Stimulated activated CD4-positive, alpha-beta T cell treated with anti-CD3 and anti-CD28 coated beads, Interleukin-4, amount 100 ng/mL, for 1 hour (primary cell): ENCODE measurements at places on chromosomes 2 and 18.
A peak's percentile ranks its signal among the peaks of the same experiment; 100 is the strongest.

DNA sequence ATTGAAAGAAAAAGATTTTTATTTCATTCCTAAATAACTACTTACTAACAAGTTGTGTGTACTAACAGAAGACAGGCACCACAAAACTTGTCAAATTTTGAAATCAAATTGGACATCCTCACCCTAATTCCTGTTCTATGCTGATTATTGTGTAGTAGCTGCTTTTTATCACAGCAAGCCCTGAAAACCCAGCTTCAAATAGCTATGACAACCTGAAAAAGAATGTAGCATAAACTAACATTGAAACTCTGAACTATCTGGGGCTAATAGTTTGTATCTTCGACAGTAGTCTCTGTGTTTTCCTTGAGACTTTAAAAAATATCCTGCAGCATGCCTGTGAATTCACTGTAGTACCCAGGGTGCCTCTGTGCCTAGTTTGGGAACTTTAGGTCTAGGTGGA is 122.6 kb downstream of the WDPCP start:
- no peak for DNase-seq

DNA sequence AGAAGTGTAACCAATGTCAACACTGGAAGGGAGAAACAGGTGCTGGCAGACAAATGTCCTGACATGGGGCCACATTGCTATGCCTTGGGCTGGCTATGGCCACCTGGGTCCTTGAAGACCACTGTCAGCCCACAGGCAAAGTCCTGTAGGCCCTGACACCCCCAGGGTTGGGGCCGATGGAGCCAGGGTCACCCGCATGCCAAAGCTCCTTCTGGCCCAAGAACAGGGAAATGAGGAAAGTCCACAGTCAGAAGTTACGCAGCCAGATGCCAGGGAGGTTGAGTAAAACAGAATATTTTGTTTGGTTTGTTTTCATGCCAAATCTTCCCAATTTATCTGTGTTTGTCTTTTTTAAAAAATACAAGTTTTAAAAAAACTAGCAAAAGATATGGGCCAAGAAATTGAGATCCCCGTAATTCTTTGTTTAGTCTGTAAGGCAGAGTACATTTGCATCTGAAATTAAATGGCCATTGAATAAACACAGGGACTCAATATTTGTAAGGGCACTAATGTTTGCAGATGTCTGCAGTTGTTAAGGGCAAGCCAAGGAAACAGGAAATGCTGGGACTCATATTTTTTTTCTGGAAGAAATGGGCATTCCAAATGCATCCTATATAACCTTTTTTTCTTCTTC is 186.4 kb downstream of the FAM210A start:
- no peak for DNase-seq

- no peak for DNase-seq
Measured at GRCh38 chr2:155080373-155080772, 381.9 kb downstream of the KCNJ3 start.

DNA sequence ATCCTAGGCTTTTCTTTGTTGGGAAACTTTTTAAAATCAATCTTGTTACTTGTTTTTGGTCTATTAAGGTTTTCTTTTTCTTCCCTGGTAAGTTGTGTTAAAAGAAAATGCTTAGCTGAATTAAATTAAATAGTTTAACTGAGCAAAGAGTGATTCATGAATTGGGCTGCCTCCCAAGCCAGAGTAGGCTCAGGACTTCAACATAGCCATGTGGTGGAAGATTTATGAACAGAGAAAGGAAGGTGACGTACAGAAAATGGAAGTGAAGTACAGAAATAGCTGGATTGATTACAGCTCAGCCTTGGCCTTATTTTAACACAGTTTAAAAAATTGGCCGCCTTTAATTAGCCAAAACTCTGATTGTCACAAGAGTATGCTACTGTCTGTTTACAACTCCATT is 27.9 kb upstream of the GALNT5 start:
- DNase-seq: no peak

GRCh38 chr18:68035774-68036522 is 519.4 kb upstream of the DSEL start:
- DNase-seq: no peak

DNA sequence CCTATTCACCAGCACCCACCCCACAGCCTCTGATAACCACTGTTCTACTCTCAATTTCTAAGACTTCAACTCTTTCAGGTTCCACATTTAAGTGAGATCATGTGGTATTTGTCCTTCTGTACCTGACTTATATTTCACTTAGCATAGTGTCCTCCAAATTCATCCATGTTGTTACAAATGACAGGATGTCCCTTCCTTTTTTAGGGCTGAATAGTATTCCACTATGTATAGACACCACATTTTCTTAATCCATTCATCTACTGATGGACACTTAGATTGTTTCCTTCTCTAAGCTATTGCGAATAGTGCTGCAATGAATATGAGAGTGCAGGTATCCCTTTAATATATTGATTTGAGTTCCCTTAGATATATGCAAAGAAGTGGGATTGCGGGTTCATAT is 100.1 kb downstream of the EVA1A start:
- no peak for DNase-seq

- DNase-seq: no peak
Measured at GRCh38 chr2:109164739-109165221, 35.8 kb downstream of the SH3RF3 start.

- no peak for DNase-seq
Measured at GRCh38 chr2:118987886-118988285, 45.9 kb downstream of the MARCO start.

DNA sequence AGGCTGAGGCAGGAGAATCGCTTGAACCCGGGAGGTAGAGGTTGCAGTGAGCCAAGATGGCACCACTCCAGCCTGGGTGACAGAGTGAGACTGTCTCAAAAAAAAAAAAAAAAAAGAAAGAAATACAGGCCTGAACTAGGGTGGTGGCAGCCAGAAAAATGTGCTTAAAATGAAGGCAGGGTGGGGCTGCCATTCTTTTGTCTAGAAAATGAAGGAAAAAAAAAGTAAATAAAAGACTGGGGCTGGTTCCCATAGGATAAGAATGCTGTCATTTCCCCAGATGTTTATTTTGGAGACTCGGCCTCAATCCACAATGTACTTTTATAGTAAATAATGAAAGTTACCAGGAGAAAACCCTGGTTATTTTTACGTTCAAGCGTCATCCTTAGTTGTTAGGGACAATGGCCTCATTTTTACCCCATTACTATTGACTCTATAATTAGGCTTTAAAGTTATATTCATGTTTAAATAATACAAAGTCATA is 58.9 kb downstream of the ATP8B1 start:
- DNase-seq: no peak

GRCh38 chr2:29377788-29378187 is 262.6 kb downstream of the CLIP4 start:
- DNase-seq: no peak

DNA sequence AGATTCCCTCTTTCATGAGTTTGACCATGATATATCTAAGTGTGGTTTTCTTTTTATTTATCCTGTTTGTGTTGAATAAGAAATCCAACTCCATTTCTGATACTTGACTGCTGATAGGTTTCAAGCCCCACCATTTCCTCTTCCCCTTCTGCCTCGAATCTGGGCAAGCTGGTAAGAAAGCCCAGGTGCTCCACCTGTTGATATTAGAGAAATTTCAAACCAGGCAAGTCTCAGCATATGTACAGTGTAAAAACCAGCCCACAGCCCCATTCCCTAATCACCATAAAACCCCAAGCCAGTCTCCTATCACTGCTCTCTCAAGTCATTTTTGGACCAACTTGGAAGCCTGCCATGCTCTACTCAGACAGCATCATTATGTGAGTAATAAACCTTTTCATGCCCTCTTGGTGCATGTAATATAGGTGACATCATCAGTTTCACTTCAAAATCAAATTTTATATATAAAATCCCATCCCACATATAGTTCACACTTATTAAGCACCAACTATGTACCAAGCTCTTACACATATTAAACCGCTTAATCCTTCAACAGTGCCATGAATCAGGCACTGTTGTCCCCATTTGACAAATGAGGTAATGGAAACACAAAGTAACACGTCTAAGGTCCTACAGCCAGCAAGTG is 46.6 kb downstream of the SMAD2 start:
- peak; percentile 14 for DNase-seq

GRCh38 chr2:125652280-125652679 is 1003.7 kb upstream of the GYPC start:
- no peak for DNase-seq

DNA sequence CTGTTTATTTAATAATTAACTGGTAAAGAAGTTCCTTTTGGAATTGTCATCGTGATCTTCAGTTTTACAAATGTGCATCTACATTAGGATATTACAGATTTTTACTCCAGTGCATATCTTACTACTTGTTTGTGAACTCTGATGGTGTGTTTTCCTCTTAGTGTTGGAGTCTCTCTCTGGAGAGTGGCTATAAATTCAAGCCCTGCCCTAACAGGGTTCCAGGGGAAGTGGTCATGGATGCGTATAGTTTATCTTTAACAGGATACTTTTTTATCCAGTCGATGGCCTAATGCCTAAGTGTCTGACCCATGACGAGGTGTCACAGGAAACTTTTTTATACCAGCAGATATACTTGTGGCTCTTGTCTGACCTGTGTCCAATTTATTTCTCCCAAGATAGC is 75.4 kb downstream of the CHN1 start:
- no peak for DNase-seq

- DNase-seq: no peak
Measured at GRCh38 chr18:12449051-12449785, 41.5 kb downstream of the PRELID3A start.

- no peak for DNase-seq
Measured at GRCh38 chr18:25239151-25239550, 112.8 kb downstream of the ZNF521 start.

GRCh38 chr2:31204783-31205182 is 12.5 kb downstream of the CAPN14 start:
- DNase-seq: no peak

- DNase-seq: peak; percentile 73
Measured at GRCh38 chr2:240557808-240558207, at the start of gene ANKMY1. Gene ANKMY1 (minus strand): TSS chr2:240557988. CDS start chr2:240557335, 653 bp downstream.

- DNase-seq: no peak
Measured at GRCh38 chr18:56804395-56804794, 153.2 kb downstream of the WDR7 start.

DNA sequence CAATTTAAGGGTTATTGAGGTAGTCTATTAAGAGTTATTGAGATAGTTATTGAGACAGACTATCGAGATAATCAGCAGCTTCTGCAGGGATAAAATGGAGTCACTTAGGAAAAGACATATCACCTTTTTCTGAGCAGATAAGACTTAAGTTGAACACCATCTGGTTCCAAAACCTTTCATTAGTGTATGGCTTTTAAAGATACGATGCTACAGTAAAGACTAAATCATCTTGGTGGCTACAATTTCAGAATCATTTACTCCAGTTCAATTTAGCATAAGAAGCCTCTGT is 68.6 kb upstream of the DNAJC10 start:
- no peak for DNase-seq

DNA sequence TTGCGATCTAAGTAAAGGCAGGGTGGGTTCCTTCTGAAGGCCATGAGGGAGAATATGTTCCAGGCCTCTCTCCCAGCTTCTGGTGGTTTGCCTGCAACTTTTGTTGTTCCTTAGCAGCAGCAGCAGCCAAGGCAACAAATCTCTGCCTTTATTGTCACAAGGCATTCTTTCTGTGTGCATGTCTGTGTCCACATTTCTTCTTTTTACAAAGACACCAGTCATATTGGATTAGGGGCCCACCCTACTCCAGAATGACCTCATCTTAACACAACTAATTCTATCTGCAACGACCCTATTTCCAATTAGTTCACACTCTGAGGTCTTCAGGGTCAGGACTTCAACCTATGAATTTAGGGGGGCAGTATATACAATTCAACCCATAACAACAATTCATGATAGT is 587.5 kb downstream of the XIRP2 start:
- no peak for DNase-seq

- DNase-seq: no peak
Measured at GRCh38 chr2:100039291-100039980, 103.0 kb downstream of the AFF3 start.

DNA sequence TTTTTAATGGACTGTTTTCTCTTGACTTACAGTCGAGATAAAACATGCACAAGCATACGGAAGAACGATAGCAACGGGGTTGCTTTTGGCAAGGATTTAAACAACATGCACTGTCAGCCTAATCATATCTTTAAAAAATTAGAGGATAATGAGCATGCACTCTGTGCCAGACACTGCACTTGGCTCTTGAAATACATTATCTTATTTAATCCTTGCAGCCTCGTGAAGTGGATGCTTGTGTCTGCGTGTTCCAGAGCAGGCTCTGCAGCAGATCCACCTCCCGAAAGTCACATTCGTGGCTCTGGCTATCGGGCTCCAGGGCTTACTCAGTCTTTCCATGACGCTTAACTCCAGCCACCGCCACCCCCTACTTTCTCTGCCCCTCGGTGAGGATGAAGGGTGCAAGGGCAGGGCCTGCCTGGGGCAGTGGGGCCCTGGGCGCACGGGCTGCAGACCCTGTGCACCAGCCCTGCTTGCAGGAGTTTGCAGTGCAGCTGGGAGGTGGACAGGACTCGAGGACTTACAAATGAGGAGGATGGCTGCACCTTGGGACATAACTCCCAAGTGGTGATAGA is 61.7 kb downstream of the ACKR3 start:
- DNase-seq: no peak

GRCh38 chr2:14855751-14856150 is 223.2 kb downstream of the LRATD1 start:
- no peak for DNase-seq

DNA sequence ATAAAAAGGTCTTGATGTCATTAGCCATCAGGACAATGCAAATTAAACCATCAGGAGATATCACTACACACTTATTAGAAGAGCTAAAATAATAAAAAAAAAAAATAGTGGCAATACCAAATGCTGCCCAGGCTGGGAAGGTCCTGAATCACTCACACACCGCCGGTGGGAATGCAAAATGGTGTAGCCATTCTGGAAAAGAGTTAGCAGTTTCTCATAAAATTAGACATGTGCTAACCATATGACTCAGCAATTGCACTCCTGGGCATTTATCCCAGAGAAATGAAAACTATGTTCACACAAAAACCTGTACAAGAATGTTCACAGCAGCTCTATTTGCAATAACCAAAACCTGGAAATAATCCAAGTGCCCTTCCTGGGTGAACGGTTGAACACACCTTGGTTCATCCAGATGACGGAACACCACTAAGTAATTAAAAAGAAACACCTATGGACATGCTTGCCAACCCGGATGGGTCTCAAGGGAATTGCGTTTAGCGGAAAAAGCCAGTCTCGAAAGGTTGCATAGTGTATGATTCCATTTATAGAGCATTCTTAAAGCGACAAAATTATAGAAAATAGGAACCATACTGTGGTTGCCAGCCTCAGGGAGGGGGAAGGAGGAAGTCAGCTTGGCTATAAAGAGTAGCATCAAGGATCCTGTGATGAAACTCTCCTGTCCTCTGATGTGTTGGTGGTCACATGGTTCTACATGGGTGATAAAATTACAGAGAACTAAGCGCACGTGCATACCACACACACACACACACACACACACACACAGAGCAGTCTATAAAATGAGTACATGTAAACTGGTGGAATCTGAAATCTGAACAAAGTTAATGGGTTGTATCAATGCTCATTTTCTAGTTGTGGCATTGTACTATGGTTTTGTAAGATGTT is 4.6 kb downstream of the MBP start:
- no peak for DNase-seq

GRCh38 chr18:49059028-49059834 is 108.5 kb upstream of the SMAD7 start:
- no peak for DNase-seq
